ENCODE measurements at places on chromosomes 12 and 14. TPM values are rescaled to one million over a fixed set of nuclear protein-coding genes. Genes with fewer than 3 reads are reported as not detected.

ACTR6 gene
- total RNA-seq: 26.6 TPM

DPF3 gene
- 11.1 TPM for total RNA-seq

EEF1AKMT3 gene
- total RNA-seq: 3.0 TPM

TEX52 gene
- total RNA-seq: not detected

TAMALIN gene
- total RNA-seq: 4.5 TPM

AEBP2 gene
- 13.4 TPM for total RNA-seq

TMTC1 gene
- 111 TPM for total RNA-seq

MYO1A gene
- 0.06 TPM for total RNA-seq

GPR68 gene
- 6.5 TPM for total RNA-seq

DNA sequence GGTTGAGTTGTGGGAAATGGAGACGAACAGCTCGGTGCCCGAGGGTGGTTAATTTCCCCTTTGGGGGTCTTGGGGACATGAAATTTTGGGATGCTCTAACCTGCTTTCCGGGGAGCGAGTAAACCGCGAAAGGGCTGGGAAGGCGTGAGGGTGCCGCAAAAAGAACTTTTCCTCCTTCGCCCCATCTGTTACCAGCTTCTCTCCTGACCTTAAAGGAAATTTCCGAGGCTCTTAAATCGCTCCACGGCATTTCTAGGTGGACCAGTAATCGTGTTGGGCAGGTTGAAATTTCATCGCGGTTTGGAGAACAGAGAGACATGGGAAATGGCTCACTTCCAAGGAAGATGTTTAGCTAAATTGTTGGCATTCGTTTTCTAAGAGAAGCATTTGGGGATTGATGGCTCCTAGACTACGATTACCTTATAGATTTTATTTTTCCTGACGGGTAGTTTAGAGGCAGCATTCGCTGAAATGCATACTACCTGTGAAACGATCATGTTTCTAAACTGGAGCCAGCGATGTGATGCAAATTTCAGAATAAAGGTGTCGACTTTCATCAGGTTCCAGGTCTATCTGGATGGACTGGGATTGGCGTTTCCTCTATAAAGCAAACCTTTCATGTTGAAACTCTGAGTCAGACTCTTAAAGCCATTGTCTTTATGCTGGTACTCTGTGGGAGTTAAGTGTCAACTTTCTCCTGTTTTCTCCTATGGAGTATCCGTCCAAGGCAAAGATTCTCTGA is 414.5 kb downstream of the PCNX1 start:
- DNase-seq: peak; percentile 45

DNA sequence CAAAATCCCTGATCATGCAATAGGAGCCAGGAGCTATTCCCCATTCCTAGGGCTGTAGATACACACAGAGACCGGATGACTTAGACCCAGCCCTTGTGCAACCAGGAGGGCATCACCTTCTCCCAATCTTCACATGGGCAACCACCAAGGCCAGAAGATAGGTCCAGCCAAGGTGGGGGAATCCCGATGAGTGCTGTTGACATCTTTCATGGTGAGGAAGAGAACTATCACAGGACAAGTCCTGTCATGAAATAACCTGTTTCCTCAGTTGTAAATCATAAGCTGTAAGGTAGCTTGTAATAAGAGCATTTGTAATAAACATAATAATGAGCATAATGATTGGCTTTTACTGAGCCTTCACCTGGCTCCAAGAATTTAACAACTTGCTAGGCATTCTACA is 89.5 kb downstream of the GCH1 start:
- no peak for DNase-seq

DNA sequence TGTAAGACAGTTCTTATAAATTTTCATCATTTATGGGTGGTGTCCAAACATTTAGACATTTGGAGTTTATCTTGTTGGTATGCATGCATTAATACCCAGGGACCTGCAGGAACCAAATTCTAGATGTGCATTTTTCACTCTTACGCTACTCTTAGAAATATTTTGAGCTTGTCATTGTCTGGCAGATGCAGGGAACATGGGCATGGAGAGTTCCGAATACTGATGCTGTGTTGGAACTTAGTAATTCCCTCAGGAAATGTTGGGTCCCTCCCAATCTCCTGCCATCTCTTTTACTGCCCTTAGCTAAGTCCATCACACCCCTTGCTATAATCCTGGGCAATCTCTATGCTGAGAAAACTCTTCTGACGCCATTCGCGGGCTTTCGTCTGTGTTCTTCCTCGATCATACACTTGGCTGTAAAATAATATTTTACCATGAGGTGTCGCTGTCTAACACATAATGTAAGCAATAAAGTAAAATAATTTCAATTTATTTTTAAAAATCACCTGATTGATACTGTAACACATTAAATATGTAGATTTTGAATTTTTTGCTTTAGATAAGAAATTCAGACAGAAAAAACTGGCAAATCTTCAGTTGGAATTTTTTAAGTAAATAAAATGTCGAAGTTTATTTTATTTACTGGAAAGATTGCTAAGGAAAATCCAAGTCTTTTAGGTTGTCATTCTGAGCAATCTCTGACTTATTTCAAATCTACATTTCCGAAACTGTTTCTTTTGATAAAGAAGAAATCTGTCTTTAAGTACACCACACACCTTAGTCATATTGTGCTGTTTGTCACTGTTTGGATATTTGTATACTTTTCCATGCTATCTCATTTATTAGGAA is 304.1 kb upstream of the SSTR1 start:
- DNase-seq: peak; percentile 55

DNA sequence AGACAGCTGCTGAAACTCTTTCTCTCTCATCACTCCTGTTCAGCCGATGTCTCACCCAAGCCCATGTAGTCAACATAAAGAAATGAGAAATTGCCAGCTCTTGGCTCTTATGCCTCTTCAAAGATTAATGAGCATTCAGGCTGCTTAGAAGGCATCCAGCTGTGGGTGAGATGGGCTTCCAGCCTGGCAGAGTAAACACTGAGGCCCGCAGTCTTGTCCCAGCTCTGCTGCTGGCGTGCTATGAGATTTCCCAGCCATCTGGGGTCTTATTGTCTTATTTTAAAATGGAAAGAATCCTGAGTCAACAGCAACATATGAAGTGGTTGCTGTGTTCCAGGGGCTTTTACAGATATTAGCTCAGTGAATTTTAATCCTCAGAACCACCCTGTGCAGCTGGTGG is 12.6 kb downstream of the RXYLT1 start:
- DNase-seq: peak; percentile 10

DNA sequence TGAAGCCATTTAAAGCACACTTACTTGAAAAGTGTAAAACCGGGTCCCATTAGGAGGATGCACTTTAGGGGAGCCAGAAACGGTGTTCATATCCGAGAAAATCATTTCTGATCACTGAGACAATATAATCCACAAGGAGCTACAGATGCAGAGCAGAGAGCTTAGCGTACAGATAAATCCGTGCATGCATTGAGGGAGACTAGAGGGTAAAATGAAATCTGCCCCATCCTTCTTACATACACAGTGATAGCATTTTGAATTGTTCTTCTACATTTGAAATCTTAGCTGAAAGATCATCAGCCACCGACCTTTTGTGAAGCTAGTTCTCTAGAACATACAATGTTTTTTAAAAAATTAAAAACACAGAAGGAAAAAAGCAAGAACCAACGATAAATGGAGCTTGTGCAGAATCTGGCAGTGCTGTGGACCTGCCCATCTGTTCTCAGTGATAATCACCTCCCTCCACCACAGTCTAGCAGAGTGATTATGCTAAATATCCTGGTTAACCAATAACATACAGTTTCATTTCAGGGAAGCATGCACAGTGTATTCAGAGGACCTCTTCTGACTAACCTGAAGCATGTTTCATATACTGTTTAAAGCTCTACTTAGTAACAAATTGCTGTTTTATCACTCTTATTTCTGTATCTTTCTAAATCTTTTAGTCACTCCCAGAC is 161.1 kb downstream of the PPFIA2 start:
- no peak for DNase-seq

- DNase-seq: no peak
Observed at GRCh38 chr12:65526311-65526710, 247.8 kb downstream of the MSRB3 start.

GRCh38 chr12:53344824-53345485 is 8.8 kb upstream of the SP7 start:
- DNase-seq: peak; percentile 74

DNA sequence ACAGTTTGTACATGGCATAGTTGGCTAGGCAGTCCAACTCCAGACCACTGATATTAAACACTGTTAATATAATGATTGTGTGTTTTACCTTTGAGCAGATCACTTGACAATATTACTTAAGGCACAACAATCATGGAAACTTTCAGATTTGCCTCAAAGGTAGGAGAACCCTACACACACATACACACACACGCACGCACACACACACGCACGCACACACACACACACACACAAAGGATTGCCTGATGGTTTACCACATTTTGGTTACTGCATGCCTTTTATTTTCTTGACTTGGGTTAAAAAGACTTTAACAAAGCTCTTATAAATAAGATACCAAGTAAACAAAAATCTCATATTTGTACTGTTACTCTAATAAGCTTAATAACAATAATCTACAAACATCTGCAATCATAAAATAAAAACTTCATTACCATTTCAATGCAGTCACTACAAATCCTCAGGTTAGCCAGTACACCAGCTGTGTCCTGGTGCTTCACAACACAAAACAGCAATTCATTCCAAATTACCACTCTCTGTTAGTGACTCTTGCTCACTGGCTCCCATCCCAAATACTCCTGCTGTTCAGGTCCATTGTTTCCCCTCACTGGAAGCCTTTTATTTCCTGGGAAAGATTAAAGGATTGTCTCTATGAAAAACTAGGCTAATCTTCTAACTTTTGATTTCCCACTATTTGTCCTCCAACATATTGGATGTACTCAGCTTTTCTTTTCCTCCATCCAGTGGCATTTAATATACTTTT is 175.2 kb upstream of the ATP2B1 start:
- peak; percentile 72 for DNase-seq

DNA sequence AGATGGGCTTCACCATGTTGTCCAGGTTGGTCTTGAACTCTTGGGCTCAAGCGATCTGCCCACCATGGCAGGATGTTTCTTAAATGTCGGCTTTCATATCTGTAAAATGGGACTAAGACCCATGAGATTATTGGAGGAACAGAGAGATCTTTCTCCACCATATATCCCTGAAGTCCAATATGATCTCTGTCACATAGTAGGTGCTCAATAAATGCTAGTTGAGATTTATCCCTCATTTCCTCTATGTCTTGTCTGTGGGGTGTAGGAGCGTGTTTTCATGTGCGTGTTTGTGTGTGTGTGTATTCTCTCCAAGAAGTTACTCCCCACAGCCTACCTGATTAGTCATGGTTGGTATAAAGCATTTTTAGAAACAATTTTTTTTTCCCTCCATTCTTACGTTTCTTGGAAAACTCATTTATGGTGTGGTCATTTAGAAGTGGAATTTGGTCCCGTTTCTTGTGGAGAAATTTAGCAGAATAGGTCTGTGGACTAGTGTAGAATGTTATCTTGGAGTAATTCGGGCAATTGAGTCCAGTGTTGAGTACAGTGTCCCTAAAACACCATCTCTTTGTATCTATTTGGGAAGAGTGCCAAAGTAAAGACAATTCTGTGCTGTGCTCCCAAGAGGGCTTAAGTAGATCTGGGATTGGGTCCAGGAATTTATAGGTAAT is 4.3 kb downstream of the STRAP start:
- no peak for DNase-seq

GRCh38 chr14:29354486-29354885 is 573.2 kb downstream of the PRKD1 start:
- DNase-seq: no peak

GRCh38 chr14:67666750-67667449 is 7.5 kb downstream of the VTI1B start:
- DNase-seq: peak; percentile 54

GRCh38 chr14:94747739-94748138 is 22.2 kb downstream of the GSC start:
- no peak for DNase-seq

- DNase-seq: no peak
Observed at GRCh38 chr12:131713349-131713748, 2.5 kb downstream of the SFSWAP start.

GRCh38 chr12:47903927-47904712 is 674 bp downstream of the VDR start:
- peak; percentile 74 for DNase-seq

GRCh38 chr12:100800723-100801122 is 6.1 kb downstream of the ANO4 start:
- DNase-seq: no peak

GRCh38 chr12:129599406-129599805 is 304.4 kb downstream of the TMEM132D start:
- no peak for DNase-seq

- DNase-seq: no peak
Observed at GRCh38 chr12:82120901-82121300, 237.3 kb downstream of the CCDC59 start.

Measured in LHCN-M2 (cell line).